NCI-H1105 treated with DMSO at 0.1 percent for 48 hours (cell line): ENCODE measurements at places on chromosomes 2 and 18.

- no peak for DNase-seq
Measured at GRCh38 chr2:156165742-156166141, 166.8 kb downstream of the NR4A2 start.

DNA sequence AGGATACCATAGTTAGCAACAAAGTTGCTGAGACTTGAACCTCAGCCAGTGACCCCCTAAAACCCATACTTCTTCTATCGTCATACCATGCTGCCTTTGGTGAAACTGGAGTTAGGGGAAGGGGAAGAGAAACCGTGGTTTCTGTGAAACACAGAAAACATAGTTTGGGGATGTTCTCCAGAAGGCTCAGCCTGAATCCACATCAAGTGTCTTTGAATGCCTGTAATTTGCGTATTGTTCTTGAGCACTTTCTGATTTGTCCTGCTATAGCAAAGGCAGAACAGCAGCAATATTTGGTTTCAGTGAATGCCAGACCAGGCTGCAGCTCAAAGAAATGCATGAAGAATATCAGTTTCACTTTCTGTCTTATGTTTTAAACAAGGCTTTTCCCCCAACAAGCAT lies 258.7 kb downstream of the TTC32 start:
- no peak for DNase-seq

DNA sequence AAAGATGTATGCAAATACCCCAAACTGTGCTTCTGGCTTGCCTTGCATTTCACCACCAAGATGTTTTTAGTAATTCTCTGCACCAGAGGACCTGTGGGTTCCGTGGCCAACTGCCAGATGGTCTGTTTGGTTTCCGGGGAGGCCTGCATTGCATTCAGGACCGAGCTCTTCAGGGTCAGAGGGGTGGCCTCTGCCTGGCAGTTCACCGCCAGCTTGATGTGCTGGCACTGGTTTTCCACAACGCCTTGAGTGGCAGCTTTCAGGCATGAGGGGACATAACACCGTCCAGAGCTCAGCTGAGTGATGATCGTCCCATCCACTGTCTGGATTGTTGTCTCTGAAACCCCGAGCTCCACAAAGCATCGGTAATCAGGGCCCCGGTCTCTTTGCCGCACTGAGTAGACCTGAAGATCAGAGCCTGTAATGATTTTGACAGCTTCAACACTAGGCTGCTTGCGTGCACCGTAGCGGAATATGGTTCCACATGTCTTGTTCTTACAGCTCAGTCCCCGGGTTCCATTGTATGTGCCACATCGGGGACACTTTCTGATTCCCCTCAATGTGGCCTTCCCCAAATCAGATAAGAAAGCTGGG lies 9.4 kb downstream of the C2orf42 start:
- DNase-seq = no peak

DNA sequence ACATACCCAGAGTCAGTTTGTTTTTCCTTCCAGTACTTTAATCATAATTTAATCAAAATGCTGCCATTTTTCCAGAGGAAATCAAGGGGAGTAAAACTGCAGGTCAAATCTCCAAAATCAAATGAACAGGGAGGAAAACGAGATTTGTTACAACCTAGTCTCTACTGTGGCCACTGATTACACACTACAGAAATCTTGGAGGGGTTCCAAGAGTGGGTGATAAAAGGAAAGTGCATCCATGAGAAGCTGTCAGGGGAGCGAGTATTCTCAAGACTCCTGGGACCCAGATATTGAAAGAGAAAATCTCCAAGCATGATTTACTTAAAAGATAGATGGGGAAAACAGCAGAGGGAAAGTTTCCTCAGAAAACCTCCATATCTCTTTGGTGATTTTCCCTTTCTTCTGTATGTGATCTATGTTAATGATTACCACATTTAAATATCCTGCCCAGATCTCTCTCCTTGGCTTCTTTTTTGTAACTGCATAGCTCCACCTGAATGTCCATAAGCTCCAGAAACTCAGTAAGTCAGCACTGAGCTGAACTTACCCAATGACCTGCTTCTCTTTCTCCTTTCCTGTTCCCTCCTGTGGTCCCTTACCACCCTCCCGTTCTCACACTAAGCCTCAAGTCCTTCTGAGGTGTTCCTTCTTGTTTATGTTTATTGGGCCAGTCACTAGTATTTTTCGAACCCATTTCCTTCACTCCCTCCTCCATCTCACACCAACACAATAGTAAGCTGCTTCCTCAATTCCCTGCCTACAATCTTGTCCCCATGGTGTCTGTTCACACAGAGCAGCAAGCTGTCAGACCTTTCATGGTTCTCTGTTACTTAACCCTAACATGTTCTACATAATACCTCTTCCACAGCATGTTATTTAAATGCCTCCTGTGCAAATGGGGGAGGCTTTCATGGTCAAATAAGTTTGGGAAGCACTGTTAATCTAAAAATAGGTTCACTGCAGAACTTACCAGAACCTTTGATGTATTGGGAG lies 73.9 kb upstream of the TWSG1 start:
- no peak for DNase-seq
